ENCODE measurements at places on chromosomes 2 and 18.

- peak overlapping the region; percentile 83 for H3K4me3 ChIP-seq
- no peaks in the 10 kb centered on the region for H3K36me3 ChIP-seq
- no peaks in the 10 kb centered on the region for H3K4me1 ChIP-seq
Measured at GRCh38 chr2:26245810-26246209, 1.1 kb downstream of the HADHB start.

DNA sequence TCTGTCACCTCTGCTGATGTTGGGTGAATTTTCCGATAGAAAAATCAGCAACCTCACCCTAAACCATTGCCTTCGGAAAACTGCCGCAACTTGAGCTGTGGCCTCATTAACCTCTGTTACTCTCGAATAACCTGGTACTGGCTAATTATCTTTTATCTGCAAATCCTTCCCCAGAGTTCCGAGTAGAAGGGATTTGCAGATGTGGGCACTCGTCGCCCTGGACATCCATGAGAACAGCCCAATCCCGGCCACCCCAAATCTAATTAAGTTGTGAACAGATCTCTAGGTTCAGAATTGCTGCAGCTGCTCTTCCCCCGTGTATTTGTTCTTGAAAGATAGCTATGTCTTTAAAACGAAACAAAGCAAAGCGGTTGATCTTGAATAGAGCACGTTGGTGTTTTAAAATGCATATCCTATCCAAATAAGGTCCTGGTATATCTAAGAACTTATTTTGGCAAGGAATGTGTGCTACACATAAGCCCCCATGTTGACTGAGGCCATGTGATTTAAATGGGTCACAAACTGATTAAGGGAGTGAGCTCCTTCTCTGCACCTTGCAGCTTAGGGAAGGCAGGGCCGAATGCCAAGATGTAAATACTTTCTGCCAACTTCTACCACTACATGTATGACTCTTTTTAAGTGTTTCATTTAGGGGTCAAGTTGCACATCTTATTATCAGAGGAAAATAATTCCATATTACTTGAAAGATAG, 88.2 kb downstream of the MTCL1 start:
- no peak overlapping the region for H3K27ac ChIP-seq
- DNase-seq, result no peak
- no peaks in the 10 kb centered on the region for H3K4me1 ChIP-seq
- H3K36me3 ChIP-seq, result no peaks in the 10 kb centered on the region
- H3K4me3 ChIP-seq, result no peak overlapping the region
- no peaks in the 10 kb centered on the region for H3K27me3 ChIP-seq

- no peaks in the 10 kb centered on the region for H3K4me1 ChIP-seq
- peaks cover 21% of the 10 kb centered on the region for H3K36me3 ChIP-seq
- no peak overlapping the region for H3K4me3 ChIP-seq
- H3K27ac ChIP-seq, result no peak overlapping the region
- no peaks in the 10 kb centered on the region for H3K27me3 ChIP-seq
Measured at GRCh38 chr2:135299658-135300244, 231.3 kb downstream of the ZRANB3 start.

DNA sequence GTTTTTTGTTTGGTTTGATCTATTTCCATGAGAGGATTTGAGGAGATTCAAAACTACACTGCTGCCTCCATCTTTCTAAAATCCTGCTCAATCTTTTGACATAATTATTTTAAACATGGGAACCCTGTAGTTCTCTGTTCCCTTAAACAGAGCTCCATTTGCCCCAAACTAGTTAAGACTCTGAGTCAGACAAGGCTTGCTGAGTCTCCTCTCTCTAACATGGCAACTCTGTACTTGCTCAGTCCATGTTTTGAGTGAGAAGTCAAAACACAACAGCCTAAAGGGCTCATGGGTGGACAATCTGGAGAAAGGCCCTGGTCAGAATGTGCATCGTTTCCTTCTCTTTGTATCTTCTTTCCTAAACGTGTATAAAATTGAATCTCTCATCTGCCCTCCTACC, 7.1 kb upstream of the STAMBP start:
- H3K27me3 ChIP-seq, result no peaks in the 10 kb centered on the region
- no peak for DNase-seq
- no peak overlapping the region for H3K27ac ChIP-seq

DNA sequence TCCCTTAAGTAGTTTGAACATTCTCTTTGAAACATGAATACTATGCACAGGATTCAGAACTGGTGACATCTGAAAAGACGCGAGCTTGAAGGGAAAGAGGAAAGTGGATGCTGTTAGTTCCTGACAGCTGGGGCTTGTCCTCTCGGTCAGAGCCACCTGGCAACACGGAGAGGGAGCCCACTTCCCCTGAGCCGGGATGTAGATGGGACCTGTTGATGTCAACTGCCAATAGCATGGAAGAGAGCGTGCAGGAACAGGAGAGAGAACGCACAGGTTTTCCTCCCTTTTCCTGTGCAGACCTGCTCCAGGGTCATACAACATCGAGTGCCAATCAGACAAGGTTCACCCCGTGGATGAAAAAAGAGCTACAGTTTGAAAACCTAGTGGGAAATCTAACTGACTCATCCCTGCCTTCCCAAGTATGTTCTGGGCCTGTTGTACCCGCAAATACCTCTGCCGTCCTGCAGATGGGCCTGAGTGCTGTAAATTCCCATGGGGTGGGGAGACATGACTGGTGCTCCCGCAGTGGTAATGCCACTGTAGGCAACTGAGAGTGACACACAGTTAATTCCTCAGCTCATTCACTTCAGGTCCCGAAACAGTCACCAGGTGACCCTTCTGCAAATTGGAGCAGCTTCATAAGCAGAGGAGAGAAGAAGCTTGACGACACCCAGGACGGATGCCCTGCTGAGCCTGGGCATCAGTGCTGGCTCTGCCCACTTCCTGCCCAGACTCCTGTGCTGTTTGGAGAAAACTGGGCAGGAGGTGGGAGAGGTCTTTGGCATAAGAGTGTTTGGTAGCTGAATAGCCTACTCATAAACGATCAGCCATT, 13.9 kb upstream of the MBP start:
- no peak for DNase-seq
- no peaks in the 10 kb centered on the region for H3K4me1 ChIP-seq
- H3K27me3 ChIP-seq, result no peaks in the 10 kb centered on the region
- H3K4me3 ChIP-seq, result no peak overlapping the region

DNA sequence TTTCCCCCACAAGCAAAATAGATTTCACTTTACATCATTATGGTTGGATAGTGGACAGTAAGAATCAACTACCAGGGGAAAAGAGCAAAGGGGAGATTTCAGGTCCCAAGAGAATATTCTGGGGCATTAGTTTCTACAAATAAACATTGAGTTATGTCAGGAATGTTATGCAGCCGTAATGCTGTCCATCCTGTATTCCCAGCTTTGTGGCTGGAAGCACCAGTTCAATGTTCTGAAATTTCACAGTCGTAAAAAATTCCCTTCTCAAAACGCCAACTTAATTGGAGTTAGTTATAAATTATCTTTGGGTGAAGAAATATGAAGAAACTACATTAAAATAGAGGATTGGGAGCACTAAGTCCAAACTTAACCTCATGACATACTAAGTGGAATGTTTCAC, 141.5 kb upstream of the FIGN start:
- peak overlapping the region; percentile 40 for H3K4me3 ChIP-seq
- no peaks in the 10 kb centered on the region for H3K36me3 ChIP-seq
- H3K27ac ChIP-seq, result peak overlapping the region; percentile 69

DNA sequence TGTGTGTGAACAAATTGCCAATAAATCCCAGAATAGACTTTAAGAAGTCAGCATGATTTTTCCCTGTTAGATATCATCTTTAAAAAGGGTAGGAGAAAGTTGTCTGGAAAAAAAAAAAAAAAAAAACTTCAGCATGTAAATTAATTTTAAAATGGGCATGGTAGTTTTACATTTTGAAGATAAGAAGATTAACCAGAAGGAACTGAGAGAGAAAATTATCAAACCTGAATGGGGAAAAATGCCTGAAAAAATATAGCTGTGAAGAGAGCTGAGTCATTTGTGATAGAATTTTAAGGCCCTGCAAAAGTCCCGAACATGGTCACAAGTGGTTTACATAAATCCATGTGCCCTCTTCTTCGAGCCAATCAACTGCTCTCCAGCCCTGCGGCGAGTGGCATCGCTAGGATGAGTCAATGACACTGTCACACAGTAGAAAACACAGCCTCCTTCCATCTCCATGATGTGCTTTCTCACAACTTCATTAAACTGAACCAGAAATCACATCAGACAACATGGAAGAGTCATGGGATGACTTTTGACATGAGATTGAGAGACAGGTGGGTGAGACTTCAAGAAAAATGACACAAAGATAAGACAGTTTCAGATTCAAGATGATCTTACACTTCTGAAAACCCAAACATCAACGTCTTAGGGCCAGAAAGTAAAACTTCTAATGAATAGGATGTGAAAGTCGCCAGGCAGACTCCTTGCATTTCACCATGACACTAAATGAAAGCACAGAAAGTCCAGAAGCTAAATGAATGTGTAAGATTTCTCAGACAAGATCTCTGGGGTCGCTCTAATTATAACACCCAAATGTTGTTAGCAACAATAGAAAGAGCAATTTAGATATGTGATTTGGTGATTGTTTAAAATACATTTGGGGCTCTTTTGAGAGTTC, 273.0 kb upstream of the ID2 start:
- H3K36me3 ChIP-seq, result no peaks in the 10 kb centered on the region
- H3K27ac ChIP-seq, result no peak overlapping the region
- no peak for DNase-seq
- no peak overlapping the region for H3K4me3 ChIP-seq
- H3K4me1 ChIP-seq, result peaks cover 7% of the 10 kb centered on the region

DNA sequence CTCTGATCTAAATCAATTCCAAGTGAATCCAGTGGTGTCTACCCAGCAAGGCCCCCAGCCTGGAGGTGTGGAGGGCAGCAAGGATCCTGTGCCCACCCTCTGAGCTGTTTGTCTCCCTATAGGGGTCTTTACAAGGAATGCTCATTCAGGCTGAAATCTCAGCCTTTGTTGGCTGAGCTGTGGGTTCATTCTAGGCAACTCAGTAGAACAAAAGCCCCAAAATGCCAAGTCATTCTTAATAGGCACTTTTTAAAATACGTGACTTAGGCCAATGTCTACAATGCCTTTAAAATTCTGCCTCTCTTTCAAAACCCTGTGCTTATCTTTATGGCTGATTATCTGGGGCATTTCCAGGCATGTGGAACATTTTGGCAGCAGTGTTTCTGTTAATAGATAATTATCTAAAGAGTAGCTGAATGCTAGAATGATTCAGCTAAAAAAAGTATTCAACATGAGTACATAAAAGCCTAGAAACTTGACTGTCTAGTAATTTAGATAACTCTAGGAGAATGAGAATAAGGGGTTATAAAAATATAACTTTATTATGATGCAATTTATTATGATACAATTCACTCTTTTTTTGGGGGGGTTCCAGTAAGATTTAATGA, 7.4 kb downstream of the UGT1A6 start:
- DNase-seq, result no peak
- H3K27ac ChIP-seq, result no peak overlapping the region
- no peak overlapping the region for H3K4me3 ChIP-seq
- no peaks in the 10 kb centered on the region for H3K27me3 ChIP-seq
- no peaks in the 10 kb centered on the region for H3K36me3 ChIP-seq

GRCh38 chr2:5690718-5691220, 1.4 kb upstream of the SOX11 start:
- no peaks in the 10 kb centered on the region for H3K36me3 ChIP-seq
- H3K4me3 ChIP-seq, result peak overlapping the region; percentile 24
- no peaks in the 10 kb centered on the region for H3K27me3 ChIP-seq
- H3K4me1 ChIP-seq, result peaks cover 37% of the 10 kb centered on the region

DNA sequence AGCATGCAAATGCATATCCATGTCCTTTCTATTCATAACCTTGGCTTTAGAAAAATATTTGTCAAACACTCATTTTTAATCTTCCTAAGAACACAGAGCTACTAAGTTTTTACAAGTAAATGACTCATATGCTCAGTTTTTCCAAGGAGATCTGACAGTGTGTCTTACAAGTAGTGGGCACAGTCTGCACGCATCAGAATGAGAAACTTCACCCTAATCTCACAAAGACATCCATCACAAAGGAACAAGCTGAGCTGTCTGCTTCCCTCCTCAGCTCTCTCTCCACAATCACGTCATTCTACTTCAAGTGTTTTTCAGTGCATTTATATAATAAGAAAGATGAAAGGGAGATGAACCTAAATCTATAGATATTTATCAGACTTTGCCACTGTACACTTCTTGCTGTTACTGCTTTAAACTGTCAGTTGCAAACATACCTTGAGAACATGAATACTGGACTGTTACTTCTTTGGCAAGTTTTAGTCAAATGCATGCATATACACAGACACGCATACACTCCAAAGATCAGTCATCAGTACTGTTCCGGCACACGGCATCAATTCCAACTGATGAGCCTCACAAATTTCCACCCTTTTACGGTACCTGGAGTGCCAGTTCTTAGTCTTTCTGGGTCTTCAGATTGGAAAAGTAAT, 75.7 kb downstream of the RBMS1 start:
- H3K27ac ChIP-seq, result no peak overlapping the region
- no peaks in the 10 kb centered on the region for H3K36me3 ChIP-seq
- no peaks in the 10 kb centered on the region for H3K27me3 ChIP-seq
- DNase-seq, result no peak
- peaks cover 9% of the 10 kb centered on the region for H3K4me1 ChIP-seq
- no peak overlapping the region for H3K4me3 ChIP-seq

DNA sequence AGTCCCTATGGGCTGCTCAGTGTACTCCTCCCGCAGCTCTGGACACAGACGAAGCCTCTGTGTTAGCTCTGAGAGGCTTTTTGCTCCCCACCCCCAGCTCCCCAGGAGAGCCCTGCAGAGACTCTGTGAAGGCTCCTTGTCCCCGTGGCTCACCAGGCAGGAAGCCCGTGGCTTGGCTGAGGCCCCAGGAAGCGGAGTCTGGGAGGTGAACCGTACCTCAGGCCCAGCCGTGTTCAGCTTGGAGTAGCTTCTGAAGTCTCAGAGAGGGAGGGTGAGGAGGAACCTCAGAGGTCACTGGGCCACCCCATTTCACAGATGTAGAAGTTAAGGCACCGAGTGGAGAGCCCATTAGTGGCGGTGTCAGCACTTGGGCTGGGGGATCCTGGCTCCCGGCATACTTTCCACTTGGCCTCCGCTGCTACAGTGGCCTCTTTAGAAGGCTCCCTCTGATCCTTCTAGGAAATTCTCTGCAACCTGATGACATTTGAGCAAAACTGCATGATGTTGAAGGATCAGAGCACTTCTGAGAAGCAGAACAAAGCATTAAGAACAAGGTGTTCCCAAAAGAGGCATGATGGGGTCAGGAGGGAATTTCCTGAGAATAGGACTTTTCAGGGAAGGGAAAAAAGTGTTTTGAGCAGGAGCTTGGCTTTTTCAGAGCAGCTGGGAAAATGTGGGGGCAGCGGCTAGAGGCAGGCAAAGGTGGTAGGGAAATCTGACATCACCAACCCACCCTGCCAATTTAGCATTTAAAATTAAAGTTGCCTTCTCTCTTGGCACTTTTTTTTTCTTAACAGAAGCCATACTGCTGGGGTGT, 79.1 kb downstream of the MCFD2 start:
- H3K36me3 ChIP-seq, result no peaks in the 10 kb centered on the region
- peak; percentile 65 for DNase-seq
- H3K4me1 ChIP-seq, result no peaks in the 10 kb centered on the region
- H3K27ac ChIP-seq, result no peak overlapping the region
- H3K27me3 ChIP-seq, result no peaks in the 10 kb centered on the region

- no peak overlapping the region for H3K27ac ChIP-seq
- no peak overlapping the region for H3K4me3 ChIP-seq
- DNase-seq, result no peak
- no peaks in the 10 kb centered on the region for H3K36me3 ChIP-seq
- H3K4me1 ChIP-seq, result no peaks in the 10 kb centered on the region
Measured at GRCh38 chr18:23399067-23399466, 54.0 kb upstream of the RIOK3 start.

- no peaks in the 10 kb centered on the region for H3K4me1 ChIP-seq
- H3K27ac ChIP-seq, result no peak overlapping the region
- DNase-seq, result no peak
Measured at GRCh38 chr2:179655627-179656026, 205.8 kb downstream of the ZNF385B start.

Measured in tibial artery (tissue), 4 donors.